Stomach (tissue), 19 donors: ENCODE measurements at places on chromosomes 4 and X. TPM values are rescaled to one million over a fixed set of nuclear protein-coding genes. Genes with fewer than 3 reads are reported as not detected.

CCNI gene
- 190 TPM for total RNA-seq

MAGED4B gene
- 11.0 TPM for total RNA-seq

DNA sequence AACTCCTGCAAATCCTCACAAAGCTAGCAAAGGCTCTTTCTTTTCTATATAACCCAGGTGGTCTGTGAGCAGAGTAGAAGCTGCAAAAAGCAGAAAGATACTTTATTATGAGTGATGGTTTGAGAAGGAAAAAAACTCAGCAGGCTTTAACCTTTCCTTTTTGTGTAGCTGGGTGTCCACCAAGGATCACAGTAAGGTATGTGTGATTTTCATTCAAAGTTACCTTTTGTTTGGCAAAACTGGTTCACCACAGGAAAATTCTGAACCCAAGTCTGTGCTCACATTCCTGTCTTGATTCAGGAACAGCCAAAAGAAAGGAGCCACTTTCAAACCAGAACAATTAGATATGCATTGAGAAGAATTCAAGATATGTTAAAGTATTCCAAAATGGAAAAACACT is 35.7 kb downstream of the FRAS1 start:
- no peak for DNase-seq

- no peak for DNase-seq
Observed at GRCh38 chrX:20015945-20016615, 25.2 kb upstream of the BCLAF3 start.

DNA sequence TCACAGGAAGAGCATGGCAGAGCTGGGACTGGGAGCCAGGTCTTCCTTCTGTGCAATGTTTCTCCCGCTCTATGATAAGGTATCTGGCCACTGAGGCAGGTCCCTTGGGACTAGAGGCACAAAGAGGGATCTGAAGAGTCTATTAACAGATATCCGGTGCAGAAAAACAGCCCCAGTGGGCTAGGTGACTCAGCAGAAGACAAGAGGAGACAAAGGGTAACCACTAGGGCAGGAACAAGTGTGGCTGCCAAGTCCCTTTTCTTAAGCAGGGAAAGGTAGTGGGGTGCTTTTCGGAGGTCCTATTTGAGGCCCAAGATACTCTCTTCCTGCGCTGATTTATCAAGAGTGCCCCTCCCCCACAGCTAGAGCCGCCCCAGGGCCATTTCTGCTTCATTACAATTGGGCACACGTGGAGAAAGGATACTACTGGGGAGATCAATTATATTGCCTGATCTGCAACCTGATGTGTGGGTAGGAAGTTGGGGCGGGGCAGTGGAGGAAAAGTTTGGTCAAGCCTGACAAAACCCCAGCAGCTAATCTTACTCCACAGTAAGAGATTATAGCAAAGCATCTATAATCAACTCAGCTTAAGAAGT is at the start of gene DGAT2L6:
Gene DGAT2L6, plus strand, starts transcription at position 546 of the 596 bp plus-strand sequence. CDS start 100 bp downstream, outside the sequence.
- no peak for DNase-seq

- no peak for DNase-seq
Observed at GRCh38 chr4:95358421-95358820, 190.4 kb downstream of the UNC5C start.
